ENCODE measurements at places on chromosomes 2 and 18.

GRCh38 chr2:119645173-119645855 is 33.7 kb upstream of the TMEM177 start:
- no peak for DNase-seq

GRCh38 chr2:216316743-216317142 is 55.5 kb downstream of the MARCHF4 start:
- DNase-seq = no peak

DNA sequence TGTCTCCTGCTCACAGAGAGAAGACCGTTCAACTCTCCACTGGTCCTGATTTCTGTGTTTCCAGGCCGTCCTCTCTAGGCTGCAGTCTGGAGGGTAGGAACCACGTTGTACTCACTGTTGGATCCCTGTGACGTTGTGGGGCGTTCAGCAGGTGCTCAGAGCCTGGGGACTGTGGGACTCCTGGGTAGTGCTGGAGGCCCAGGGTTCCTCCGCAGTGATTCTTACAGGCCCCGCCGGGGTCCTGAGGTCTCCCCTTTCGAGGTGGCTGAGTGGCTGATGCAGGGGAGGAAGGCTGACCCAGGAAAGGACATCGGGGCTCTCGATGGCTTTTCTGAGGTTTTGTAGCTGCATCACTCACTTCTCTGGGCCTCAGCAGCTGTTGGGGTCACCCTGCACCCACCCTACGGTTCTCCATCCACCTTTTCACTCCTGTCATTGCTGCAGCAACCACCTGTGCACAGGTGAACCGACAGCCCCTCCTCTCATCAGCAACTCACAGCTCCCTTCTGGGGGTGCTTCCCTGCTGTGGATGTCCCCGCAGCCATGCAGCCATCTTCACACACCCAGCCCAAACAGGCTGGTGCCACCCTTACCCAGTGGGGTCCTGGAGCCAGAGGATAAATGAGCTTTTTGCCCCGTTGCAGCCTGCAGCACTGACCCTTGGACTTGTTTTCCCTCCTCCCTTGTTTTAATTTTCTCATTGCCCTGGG is 169.6 kb upstream of the HDAC4 start:
- no peak for DNase-seq

DNA sequence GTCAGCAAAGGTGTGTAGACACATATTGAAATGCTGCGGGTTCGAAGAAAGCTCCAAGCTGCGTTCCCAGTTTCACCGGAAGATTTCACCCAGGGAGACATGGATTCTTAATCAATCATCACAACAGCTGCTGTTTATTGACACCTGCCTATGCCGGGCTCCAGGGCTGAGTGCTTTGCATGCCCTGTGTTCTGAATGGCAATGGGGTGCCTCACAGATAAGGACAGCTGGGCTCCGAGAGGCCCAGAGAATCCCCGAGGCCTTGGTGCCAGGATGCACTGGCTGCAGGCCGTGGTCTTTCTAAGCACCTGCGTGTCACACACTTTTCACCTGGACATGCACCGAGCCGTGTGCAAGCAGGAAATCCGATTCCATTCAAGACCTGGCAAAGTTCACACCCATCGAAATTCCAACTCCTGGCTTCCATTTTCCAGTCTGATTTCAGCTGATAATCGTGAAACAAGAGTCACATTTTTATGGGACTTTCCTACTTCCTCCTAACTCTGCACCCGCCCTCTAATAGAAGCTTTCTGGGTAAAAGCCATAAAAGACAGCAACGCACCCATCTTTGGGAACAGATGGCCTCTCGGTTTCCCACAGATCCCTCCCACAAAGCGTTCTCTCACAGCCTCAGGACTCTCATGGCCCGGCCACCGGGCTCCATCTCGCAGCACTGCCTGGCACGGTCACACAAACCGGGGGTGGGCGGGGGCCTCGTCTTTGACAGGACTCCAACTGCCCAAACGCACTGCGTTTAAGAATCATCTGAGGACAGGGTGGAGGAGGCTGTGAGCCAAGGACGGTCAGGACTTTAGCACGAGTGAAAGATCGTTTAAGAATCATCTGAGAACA is 245.6 kb upstream of the SALL3 start:
- DNase-seq = no peak

GRCh38 chr2:28252311-28252710 is 140.3 kb upstream of the FOSL2 start:
- DNase-seq = no peak

DNA sequence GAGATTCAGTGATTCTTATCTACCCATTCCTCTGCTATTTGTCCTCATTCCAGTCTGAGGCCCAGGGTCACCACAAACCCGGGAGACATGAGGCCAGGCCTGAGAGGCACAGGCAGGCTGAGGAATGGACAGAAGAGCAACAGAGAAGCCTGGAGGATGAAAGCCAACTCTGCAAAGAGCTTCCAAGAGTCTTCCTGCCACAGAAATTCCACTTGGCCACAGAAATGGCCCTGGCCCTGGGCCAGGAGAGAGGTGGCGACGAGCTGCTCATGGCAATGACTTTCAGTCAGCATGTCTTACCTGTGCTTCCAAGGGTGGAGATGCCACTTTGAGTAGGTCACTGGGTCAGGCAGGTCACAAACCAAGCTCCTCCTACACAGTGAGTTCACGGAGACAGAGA is 155.3 kb upstream of the PKDCC start:
- no peak for DNase-seq

DNA sequence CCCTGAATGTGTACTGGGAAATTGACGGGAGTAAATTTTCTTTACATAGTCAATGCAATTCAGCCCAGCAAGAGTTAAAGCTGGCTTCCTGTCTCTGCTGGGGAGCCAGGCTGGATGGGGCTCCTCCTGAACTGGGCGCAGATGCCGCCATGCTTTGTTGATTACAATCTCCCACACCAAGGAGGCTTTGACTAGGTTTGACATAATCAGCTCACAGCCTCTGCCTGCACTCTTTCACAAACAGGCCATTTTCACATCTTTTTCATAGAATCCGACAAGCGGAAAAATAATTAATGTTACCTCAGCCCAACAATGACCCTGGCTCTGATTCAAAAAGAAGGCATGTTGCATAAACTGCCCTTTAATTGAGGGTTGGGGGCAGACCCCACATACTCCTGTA is 54.3 kb downstream of the FOXI3 start:
- DNase-seq = no peak

DNA sequence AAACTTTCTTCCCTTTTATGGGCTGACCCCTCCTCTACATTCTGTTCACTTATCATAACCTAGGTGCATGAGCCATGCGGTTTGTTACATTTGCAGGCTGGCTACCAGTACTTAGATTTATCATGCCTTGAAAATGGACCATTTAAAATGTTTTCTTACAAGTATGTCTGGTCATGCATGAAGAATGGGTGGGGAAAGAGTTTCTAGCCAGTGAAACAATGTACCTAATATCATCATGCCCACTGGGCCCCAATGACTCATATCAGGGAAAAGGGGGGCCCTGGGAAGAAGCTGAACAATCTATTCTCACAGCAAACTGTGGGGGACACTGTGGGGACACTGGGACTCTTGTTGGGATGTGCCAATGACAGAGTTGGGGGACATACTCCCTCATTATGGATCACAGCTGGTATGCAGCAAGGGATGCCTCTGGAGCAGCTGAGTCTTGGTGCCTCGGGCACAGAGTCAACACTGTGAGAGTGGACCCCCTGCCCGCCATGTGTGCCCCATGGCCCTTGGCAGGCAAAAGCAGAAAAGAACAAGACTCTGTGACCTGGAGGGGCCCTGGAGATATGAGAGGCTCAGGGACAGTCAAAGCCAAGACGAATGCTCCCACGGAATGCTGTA is 156.3 kb downstream of the ZNF516 start:
- no peak for DNase-seq

- DNase-seq = no peak
Measured at GRCh38 chr2:44786817-44787214, 154.7 kb upstream of the SIX3 start.

DNA sequence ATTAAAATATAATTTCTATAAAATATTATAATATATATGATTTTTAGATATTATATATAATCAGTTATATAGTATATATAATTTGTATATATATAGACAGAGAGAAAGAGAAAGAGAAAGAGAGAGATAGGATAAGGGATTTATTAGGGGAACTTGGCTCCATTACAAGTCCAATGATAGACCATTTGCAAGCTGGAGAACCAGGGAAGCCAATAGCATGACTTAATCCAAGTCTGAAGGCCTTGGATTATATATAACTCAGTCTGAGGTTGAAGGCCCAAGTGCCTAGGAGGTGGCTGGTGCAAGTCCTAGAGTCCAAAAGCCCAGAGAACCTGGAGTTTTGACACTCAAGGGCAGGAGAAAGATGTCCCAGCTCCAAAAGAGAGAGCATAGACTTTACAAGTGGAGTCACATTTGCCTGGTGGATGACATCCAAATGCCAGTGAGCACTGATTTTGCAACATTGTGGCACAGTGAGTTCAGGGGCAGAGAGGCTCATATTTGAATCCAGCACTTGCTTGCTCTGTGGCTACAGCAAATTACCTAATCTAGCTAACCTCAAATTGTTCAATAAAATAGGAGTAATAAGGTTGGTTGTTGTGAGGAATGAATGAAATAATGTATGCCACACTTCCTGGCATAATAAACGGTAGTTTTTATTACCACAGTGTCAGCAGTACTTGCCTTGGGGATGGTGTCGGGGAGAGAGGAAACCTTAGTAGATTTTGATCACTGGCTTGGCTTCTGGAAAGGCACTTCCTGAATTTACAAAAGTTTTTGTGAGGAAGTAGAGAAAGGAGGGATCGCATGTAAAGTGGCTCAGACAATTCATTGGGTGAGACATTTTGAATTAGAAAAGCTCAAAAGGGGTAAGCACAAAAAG is 69.6 kb upstream of the CD28 start:
- no peak for DNase-seq

DNA sequence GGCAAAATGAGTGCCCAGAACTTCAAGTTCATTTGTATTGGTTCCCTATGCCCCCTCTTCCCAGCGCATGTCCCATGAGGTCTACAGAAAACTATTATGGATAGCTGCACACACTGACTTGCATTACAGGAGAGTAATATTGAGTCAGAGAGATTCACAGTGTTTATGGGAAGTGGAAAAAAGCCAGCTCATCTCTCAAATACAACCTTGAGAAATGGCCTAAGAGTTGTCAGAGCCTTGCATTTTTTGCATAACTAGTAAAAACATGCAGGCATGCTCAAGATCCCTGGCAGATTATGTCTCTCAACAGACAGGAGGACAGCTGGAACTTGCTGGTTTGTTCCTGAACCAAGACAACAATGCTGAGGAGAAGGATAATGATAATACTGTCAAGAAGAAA is 1292.8 kb downstream of the DSC3 start:
- DNase-seq = no peak

DNA sequence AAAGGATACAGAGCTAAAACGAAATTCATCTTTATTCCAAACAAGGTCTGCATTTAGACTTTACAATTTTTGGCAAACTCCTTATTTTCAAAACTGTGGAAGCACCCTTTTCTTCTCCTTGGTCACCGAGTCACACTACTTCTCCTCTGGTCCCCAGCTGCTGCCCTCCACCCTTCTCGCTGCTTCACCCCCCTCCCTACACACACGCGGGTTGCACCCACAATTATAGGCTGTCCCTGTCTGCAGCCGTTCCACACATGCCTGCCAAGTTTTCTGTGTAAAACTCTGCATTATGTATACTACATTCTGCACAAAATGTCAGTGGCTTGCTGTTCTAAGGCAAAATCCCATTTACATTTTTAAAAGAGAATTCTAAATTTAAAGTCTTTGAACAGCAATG is 63.5 kb downstream of the PTPN2 start:
- DNase-seq = no peak

GRCh38 chr18:28110924-28111323 is 66.0 kb downstream of the CDH2 start:
- no peak for DNase-seq

GRCh38 chr18:63980027-63980426 is 10.1 kb downstream of the SERPINB8 start:
- DNase-seq = no peak
